CD8-positive, alpha-beta T cell (primary cell): ENCODE measurements at places on chromosomes 12 and 14.

GRCh38 chr14:89697281-89698060 lies 257.1 kb downstream of the EFCAB11 start:
- DNase-seq: no peak

GRCh38 chr14:87600240-87600639 lies 392.7 kb downstream of the GALC start:
- DNase-seq: no peak

DNA sequence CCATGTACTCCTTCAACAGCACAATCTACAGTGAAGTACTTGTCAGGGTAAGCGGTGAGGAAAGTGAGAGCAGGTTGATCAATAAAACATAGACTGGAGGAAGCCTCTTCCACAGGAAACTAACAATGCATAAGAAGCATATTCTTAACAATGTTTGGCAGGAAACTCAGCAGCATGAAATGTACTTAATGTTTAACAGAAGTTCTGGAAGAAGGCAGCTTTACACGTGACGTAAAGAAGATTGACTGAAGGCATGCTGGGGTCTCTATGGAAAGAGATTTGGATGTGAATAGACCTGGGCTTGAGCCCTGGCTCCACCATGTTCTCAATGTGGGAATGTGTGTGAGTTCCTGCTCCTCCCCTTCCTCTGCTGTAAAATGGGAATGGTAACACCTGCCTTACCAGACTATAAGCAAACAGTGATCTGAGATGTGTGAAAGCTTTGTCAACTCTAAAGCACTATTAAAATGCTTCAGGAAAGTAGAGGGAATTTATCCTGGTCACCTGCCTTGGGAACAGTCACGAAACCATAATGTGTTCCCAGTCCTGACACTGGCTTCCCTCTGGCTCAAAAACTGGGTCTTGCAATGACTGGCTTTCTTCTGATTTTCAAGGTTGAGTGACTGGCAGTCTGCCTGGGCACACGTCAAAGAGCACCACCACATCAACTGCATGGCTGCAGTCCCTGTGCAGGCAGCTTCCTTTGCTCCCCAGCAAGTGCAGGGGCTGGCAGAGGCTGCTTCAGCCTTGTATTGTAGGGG lies 384.6 kb downstream of the APAF1 start:
- no peak for DNase-seq

DNA sequence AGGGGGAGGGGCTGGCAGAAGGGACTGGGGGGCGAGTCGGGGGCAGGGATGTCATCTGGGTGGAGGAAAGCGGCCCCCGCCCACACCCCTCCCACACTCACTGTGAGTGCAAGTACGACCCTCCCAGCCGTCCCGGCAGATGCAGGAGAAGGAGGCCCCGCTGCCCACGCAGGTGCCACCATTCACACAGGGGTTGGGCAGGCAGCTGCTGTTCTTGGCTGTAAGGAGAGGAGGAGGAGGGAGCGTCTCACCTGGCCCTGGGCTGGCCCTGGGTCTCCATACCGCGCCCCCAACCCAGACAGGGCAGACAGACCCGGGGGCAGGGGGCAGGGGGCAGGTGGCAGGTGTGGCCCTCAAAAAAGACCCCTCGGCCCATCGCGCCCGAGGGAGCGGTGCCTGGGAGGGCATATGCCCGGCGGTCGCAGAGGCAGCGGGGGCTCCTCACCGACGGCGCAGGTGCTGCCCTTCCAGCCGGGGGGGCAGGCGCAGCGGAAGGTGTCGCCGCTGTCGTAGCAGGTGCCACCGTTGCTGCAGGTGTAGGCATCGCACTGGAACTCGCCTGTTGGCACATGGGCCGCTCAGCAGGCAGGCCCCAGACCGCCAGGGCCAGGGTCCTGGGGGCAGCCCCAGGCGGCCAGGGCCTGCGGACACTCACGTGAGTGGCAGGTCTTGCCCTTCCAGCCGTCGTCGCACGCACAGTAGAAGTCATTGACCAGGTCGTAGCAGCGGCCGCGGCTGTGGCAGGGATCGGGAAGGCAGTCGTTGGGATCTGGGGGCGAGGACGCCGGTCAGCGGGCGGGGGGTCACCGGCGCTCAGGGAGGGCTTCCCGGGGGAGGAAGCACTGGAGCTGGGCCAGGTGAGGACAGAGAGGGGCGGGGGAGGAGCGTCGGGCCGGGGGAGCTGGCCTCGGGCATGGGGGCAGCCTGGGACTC lies 20.6 kb downstream of the JAG2 start:
- peak; percentile 19 for DNase-seq

DNA sequence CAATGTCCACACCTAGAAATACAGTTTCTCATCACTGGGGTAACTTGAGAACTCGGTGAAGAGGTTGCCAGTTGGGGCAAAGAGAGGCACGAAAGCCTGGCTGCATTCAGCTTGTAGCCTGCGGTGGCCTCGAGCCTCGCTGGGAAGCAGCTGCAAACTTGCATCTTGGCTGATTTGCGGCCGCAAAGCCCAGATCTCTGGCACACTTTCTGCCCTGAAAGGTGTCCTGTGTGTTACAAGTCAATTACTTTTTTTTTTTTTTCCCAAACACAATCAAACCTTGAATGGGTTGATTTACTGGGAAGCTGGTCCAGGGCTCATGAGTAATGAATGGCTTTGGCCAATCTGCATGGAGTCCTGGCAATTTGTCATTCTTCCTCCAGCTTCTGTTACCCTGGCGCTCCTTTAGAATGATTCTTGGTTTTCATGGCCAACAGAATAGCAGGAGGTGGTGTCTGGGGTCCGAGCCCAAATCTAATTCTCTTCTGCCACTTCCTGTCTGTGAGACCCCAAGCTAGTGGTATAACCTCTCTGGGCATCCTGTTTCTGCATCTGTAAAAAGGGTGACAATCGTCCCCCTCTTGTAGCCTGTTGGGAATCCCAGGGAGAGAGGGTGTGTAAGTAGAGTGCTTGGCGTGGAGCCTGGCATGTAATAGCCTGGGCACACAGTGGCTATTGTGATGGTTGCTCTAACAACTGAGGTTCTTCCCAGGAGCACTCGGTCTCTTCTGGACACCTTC lies 6.7 kb downstream of the BCL7A start:
- no peak for DNase-seq

- DNase-seq: no peak
Measured at GRCh38 chr14:36856095-36856878, 194.6 kb downstream of the PAX9 start.

DNA sequence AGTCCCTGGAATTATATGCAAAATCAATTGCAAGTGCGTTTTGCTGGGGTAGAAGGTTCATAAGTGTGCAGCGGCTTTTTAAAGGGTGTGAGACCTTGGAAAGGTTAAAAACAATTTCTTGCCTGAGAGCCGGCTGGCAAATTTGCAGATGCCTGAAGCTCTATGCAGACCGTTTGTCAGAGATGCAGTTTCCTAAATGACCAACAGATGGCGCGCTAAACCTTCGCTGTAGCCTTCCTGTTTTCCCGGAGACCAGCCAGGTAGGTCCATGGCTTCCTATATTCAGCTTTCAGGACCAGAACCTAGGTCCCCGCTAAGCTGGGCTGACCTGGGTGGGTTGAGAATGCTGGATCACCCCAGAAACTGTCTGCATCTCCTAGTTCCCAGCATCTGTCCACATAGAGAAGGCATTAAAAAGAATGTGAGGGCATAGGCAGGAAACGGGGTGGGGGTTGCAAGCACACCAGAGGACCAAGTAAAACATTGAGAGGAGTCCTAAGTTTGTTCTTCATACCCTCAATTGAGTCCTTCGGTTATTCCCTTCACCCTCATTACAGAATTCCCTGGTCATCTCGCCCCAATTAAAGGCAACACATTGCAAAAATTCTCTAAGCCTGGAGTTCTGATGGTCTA lies 5.7 kb upstream of the NOS1 start:
- DNase-seq: no peak

DNA sequence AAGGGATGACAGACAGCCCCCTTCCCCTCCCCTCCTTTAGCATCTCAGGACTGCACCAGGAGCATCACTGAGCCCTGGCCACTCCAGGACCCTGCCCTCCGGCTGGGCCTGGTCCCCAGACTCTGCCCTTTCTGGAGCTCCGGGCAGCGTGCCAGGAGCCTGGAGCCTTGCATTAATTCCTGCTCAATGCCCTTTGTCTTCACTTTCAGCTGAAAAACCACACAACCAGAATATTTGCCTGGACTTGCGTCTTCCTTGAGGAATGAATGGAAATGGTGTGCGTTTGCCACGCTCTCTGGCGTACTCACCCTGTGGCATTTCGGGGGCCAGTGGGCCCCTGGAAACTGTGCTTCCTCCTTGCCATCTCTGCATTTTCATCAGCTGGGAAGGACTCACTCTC lies 8.5 kb upstream of the RFLNA start:
- no peak for DNase-seq

DNA sequence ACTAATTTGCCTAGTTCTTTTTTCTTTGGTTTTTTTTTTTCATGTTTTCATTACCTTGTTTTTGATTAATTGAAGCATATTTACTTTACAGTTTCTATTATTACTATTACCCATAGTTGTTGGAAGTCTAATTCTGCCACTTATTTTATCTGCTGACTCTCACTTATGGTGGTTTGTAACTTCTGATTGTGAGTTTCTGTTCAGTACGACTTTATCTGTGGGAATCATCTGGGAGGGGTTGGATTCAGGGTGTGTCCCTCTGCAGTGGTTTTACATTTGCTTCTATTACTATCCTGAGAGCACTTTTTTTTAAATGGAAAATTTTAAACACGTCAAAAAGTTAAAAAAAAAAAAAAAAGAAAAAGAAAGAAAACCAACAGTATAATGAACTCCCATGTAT lies 26.4 kb upstream of the SOS2 start:
- no peak for DNase-seq

- DNase-seq: peak; percentile 38
Measured at GRCh38 chr14:105485739-105486162, 935 bp upstream of the CRIP1 start.

GRCh38 chr14:51610771-51611170 lies 40.9 kb upstream of the FRMD6 start:
- DNase-seq: no peak

GRCh38 chr12:18549598-18549997 lies 188.2 kb downstream of the PLCZ1 start:
- no peak for DNase-seq

DNA sequence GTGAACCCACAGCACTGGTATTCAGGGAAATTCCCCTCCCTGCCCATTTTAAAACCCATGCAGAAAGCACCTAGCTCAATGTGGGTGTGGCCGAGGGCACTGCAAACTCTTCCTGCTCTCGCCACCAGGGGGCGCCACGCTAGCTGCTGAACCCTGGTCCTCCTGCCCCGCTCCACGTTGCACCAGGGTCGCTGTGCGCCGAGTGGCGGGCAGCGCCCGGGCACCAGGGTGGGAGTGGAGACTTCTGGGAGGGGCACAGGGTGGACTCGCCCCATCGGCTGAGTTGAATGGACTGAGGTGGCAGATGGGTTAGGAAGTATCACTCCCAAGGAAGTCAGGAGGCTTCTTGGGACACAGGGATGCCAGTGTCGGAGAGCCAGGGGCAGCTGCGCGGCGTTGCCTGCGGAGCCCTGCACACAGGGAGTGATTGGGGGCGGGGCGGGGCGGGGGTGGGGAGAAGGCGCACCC lies 48.1 kb upstream of the BCL11B start:
- peak; percentile 88 for DNase-seq

- no peak for DNase-seq
Measured at GRCh38 chr12:574475-575128, 88.6 kb downstream of the NINJ2 start.

GRCh38 chr14:90615517-90616060 lies 200.6 kb downstream of the TTC7B start:
- no peak for DNase-seq

GRCh38 chr14:93917141-93917540 lies 10.0 kb upstream of the FAM181A start:
- no peak for DNase-seq

DNA sequence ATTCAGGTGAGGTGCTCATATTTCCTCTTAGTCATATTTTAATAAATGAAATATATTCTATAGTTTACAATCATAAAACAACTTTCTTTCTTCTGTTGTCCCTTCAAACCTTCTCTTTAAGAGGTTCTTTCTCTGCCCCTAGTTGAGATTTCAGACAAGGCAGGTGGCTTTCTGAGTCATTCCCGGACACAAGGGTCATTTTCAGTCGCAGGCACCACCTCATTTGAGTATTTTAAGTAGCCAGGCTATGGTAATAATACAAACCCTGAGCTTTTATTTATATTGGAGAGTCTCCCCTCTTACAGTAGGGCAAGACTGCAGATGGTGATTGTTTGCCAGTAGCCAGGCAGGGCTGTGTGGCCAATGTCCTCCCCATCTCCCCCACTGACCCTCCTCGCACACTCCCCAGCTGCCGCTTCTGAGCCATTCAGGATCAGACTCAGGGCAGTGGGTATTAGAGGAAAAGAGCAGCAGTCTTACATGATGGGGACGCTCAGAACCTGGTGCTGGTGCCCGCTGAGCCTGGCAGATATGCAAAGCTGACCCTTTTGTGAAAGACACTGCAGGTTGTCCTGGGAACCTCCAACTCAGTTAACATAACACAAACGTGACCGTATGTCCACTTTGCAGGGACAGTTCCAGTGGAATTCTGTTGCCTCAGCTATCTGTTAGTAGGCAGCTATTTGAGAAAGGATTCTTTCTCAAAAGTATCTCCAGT lies 101.1 kb upstream of the BCL2L14 start:
- no peak for DNase-seq

DNA sequence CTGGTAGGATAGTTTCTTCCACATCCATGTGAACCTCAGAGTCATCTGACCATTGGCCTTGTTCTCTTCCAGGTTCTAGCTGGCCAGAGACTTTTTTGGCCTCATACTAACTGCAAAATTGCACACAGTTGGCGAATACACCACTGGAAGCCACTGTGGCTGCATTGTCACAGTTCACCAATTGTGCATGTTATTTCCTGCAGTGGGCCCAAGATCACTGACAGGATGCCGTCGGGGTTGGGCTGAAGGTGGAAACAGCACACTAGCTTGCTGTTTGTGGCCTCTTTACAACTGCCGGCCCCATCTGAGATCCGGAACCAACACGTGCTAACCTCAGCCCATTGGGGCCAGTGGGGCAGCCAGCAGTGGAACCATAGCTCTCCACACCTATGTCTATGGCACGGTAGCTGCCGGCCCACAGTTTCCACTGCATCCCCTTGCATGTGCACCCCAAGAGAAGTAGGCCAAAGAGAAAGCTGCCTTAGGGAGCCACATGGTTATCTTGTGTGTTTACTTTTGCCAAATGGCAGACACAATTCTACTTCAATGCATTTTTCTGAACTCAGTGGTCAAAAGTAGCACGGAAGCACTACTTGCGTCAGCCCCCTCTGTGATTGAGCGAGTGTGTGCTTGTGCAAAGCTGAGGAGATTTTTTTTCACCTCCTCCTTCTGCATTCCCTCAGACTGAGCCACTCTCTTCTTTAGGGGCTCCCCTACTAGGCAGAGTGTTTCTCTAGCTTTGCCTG lies 464.0 kb downstream of the RAD51B start:
- DNase-seq: peak; percentile 76

- no peak for DNase-seq
Measured at GRCh38 chr14:57060276-57060955, 208.3 kb downstream of the EXOC5 start.

DNA sequence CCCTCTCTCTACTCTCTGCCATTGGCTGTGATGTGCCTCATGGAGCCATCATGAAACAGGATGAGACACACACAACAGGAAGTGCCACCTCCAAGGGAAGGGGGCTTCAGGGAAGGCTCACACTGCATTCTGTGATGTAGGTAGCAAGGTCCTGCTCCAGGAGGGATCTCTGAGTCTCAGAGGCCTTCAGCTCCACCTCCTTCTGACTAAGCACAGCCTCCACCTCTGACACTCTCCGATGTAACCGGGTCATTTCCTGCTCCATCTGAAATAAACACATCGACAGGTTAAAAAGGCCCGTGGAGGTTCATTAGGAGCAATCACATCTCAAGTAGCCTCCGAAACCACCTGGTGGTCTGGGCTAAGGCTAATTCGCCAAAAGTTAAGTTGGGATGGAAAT lies 93.3 kb downstream of the CIT start:
- DNase-seq: no peak
